Common myeloid progenitor, CD34-positive (primary cell): ENCODE measurements at places on chromosomes 2 and 18.
A peak's percentile ranks its signal among the peaks of the same experiment; 100 is the strongest.

DNA sequence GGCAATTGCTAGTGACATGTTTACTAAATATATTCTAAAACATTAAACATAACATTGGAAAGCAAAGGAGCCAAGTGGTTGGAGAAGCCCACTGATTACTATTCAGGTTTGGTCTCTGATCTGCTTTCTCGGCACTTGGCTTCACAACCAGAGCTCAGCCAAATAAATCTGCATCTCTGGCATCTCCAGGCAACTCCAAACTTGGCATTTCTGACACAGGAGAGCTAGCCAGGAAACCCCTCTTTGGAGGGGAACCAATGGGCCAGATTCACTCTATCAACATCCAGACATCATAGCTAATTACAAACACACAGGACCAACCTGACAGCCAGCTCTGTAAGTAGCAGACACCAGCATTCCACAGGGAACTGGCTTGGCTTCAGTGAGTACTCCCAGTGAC, 150.3 kb upstream of the ETAA1 start:
- no peak for DNase-seq

- peak; percentile 46 for DNase-seq
Observed at GRCh38 chr2:234288974-234289455, 207.9 kb downstream of the ARL4C start.

DNA sequence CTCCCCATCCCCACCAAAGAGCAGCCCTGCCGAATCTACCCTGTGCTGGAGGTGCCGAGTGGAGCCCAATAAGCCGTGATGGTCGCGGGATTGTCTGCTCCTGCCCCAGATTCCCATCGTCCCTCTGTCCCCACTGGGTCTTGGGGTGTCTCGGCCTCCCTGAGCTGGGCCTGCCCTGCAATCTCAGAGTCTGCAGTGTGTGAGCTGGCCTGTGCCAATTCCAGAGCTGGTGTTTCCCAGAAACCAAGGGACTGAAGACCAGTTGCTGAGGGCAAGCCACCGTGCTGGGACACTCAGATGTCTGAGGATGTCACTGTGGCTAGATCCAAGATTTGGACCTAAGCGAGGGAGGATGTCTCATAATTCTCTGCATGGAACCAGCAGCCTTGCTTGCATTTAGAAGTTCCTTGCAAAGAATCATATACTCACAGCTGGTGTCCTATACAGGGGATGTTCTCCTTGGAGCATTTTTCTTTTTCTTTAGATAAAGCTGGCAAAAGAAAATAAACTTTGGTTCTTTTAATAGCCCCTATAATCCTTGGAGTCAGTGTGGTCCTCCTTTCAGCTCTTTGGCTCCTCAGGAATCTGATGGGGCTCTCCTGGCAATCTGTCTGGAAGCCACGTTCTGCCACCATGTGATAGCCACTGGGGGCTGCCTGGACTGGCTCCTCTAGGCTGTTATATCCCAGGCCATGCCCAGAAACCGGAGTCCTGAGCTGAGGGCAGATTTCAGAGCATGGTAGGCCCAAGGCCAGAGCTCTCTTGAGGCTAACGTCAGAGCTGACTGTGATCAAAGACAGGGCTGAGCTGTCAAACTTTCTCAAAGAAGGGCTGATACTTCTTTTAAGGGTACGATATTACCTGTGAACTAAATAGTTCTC, 140.1 kb upstream of the HAAO start:
- no peak for DNase-seq

GRCh38 chr18:48555465-48555995, 16.7 kb downstream of the CTIF start:
- no peak for DNase-seq

DNA sequence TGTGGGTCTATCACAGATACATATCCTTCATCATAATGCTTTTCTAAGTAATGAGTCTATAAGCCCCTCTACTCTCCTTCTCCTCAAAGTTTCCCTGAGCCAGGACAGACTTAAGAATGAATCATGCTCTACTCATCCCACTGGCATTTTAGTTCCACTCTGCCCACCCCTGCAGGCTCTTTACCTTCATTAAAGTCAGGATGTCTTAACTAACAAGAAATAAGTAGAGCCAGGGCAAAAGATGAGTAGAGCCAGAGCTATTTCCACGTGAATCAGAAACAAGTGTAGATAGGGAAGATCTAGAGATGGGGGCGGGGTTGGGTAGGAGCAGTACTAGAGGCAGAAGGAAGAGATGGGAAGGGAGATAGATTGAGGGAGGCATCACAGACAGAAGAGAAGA, 790.5 kb downstream of the RNF144A start:
- DNase-seq = no peak

DNA sequence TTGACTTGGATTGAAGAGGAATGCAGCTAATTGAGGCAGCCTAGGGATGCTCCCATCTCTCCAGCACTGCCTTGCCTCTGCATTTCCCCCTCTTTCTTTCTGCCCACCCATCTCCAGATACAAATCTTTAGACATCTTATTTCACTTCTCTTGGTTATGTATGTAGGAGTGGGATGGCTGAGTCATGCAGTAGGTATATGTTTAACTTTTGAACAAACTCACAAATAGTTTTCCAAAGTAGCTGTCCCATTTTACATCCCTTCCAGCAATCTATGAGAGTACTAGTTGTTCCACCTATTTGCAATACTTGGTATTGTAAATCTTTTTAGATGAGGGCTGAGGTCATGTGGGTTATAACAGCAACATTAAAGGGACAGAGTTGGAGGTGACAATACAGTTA, 329.9 kb downstream of the DYSF start:
- DNase-seq = no peak

DNA sequence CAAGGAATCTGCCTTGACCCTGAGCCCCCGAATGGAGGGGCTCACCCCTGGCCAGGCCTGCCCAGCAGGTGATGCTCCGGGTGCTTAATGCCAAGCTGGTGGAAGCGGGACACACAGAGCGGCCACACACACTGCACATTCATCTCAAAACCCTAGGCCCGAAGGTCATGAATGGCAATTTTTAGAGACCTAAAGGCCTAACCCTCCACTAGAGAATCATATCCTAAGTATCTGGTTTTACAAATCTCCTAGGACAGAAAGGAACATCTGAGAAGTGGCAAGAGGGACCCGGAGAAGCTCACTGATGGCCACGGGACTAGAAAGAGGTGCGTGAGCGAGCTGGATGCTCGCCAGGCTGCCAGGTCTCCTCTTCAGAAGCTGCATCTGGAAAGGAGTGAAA, 38.3 kb downstream of the ST3GAL5 start:
- DNase-seq = no peak
